ENCODE measurements at places on chromosomes 1 and 21.
A peak's percentile ranks its signal among the peaks of the same experiment; 100 is the strongest.

- DNase-seq, result no peak
Measured at GRCh38 chr1:151619489-151620093, 7.7 kb downstream of the SNX27 start.

GRCh38 chr1:1433804-1434130 lies 1.7 kb upstream of the VWA1 start:
- DNase-seq, result no peak

- DNase-seq, result peak; percentile 70
Measured at GRCh38 chr1:151060007-151060656, at the start of gene MLLT11. Gene MLLT11 (plus strand): TSS chr1:151060397. CDS start chr1:151067225, 6,828 bp downstream.

DNA sequence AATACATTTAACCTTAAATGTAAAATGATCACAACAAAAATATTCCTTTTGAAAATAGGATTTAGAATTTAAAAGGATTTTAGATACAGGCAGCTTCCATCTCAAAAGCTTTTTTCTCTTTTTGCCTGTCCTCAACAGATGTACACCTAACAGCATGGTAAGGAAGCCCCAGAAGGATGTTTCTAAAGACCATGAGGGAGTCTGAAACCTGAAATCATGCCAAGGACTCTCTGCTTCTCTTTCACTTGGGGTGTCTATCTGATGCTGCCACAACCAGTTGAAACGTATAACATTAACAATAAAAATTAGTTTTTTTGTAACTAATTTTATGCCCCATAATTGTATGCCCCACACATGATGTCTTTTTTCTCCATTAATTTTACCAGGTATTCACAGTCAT lies 5.4 kb upstream of the ZNF281 start:
- DNase-seq, result no peak

DNA sequence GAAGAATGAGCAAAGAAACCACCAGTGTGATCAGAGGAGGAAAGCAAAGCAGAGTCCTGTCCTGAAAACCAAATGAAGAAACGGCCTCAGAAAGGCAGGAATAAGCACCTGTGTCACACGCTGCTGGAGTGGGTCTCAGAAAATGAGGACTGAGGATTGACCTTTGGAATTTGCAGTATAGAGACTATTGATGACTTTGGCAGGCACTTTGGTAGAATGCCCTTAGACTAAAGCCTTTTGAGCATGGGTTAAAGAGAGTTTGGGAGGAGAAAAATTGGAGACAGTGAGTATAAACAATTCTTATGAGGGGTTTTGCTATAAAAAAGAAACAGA lies 43.2 kb downstream of the HENMT1 start:
- DNase-seq, result no peak

DNA sequence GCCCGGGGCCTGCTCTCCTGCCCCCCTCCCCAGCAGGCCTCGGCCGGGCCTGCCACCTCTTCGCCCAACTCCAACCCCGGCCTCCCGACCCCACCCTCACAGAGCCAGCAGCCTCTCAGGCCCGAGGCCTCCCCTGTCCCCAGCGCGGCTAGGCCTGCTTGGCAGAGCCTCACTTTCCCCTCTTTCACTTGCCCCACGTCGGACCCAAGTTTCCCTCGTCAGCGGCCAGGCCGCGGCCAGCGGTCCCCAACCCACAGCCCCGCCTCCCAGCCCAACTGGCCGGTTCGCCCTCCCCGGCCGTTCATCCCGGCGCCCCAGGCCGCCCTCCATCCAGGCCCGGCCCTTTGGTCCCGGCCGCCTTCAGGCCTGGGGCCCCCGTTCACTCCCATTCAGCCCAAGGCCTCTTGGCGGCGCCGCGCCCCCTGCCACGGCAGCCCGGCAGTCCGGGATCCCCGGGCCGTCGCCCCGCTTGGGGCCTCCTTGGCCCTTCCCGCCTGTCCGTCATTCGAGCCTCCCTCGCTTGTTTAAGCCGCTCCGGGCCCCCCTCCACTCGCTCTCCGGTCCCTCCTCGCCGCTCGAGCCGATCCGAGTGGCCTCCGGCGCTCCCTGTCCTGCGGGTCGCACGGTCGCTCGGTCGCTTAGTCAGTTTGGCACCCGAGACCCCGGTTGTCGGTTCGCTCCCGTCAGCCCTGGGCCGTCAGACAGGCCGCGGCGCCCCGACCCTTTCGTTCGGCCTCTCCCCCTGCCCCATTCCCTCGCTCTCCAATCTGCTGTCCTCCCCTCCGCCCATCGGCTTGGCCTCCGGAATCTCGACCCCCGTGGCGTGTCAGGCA lies 1.4 kb downstream of the LRRC41 start:
- peak; percentile 11 for DNase-seq

DNA sequence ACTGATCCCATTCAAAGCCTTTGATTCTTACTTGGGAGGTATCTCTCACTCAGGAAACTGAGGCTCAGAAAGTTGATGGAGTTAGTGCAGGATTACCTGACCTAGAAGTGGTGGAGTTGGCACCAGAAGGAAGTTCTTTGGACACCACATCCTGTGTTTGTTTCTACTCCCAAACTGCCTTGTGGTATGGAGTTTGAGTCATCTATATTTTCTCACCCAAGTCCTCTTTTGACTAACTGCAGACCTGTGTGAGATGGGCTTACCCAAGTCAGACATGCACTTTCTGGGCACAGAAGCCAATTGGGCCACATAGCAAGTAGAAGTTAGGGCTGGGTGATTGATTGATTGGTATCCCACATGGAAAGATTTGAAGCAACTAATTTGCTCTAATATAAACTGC lies 36.1 kb downstream of the FGGY start:
- no peak for DNase-seq

DNA sequence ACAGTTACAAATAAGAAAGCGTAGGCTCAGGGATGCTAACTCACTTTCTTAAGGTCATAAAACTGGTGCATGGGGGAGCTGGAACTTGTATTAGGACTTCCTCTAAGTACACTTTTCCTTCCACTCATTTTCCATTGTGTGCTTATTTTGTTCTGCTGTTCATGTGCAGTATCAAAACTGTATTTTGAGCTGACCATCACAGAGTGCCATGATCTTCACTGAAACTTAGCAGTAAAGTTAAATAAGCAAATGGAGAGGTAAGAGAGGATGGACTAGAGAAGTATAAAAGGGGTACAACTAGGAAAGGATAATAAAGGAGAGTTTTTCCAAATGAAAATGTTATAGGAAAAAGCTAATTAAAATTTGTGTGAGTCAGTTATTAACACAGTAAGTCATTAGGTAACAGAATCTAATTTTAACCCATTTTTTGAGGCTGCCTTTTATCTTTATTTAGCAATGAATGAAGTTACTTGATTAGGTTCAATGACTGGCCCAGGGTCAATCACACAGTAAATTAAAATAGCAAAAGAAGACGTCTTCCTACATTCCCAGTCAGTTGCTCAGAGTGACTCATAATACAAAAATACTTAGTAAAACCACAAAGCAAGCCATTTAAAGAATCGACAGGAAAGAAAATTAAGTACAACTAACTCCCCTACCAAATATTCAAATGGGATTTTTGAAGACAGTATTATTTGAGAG lies 165.8 kb upstream of the C1orf105 start:
- peak; percentile 99 for DNase-seq

DNA sequence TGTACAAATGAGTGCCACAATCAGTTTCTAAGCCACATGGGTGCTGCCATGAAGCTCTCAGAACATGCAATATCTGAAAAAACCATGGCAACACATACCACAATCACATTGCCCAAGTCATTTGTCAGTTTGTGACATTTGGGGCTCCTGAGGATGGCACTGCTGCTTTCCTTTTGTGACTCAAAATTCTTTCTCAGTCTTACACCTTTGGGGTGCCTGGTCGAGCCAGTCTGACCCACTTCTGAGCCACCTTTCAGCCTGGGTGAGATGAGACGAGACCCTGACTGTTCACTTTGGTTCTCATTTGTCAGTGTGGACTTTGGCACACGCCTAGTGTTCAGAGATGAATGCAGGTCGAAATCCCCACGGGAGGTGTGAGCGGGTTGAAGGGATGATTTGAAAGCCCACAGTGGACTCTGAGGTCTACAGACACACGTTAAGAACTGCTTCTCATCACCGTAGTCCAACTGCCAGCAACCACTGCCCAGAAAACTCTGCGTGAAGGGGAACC lies 8.0 kb downstream of the BATF3 start:
- no peak for DNase-seq

- no peak for DNase-seq
Measured at GRCh38 chr1:64878931-64879611, 87.3 kb downstream of the JAK1 start.

GRCh38 chr21:40863839-40864238 lies 16.9 kb upstream of the DSCAM start:
- DNase-seq, result no peak

DNA sequence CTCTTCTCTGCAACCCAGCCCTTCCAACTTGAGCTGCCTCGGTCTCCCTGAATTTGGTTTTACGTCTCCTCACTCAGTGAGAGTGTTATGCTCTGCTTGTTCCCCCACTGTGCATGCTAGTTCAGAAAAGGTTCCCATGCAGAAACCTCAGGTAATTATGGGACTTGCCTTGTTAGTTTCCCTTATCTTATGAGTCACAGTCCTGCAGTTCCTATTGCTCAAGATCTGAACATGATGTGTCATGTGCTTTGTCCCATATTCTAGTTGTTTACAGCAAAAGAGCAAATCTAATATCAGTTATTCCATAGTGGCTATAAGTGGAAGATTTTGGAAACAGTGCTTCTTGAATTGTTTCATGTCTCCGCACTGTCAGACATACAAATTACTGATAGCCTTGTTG lies 74.4 kb downstream of the DUSP10 start:
- peak; percentile 51 for DNase-seq

DNA sequence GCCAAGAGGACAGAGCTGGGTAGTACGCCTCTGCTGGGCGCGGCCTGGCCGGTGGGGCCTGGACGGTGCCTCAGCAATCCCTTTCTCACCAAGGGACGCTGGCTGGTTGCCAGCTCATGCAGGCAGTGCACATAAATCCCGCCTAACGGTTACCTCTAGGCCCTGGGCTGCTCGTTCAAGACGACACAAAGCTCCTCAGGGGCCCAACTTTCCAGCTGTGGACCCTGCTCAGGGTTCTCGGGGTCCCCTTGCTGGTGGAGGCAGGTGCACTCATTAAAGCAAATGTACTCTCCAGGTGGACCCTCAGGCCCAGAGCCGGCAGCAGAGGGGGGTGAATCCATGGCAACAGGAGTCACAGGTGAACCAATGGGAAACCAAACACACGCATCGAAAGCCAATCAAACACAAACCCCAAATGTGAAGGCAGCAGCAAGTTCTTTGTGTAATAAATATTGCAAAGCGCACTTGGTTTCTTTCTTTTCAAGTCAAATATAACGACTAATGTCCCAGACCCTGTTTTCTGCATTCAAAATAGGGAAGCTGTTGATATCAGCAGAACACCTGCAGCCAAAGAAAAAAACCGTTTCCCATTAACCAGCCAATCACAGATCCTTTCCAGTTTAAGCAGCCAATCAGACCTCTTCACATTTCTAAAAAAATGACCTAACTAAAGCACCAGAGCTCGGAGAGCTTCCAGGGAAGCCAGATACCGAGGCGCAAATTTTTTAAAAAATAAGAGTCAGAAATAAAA lies 26.1 kb upstream of the CLSTN1 start:
- DNase-seq, result no peak

GRCh38 chr1:248699099-248699498 lies 3.5 kb downstream of the OR14I1 start:
- DNase-seq, result no peak

All from kidney glomerular epithelial cell (primary cell).